NCI-H774 (cell line): ENCODE measurements at places on chromosomes 4 and X.

DNA sequence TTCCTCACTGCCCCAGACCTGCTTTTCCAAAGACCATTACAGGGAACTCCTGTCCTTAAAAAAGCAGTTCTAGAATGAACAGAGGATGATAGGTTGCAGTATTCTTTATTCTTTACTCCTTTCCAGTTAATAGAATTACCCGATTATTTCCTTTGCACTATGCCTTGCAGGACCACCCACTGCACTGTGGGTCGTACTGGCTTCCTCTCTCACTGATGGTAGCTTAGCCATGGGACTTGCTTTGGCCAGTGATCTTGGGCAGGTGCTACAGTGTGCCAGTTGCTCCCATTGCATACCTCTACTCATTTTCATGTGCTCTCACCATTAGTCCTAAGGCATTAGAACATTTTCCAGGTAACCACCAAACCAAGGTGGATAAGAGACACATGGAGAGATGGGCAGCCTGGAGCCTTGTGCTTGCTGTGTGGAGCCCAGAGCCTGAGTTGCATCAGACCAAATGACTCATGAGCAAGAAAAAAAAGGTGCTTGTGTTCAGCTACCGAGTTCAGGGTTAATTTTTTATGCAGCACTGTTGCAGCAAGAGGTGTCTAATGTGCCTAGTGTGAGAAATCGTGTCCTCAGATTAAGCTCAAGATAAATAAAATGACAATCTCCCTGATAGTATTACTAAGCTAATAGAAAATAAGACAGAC lies 7.6 kb upstream of the UNC5C start:
- DNase-seq = no peak

GRCh38 chr4:86218746-86219473 lies 140.9 kb downstream of the MAPK10 start:
- no peak for DNase-seq

- DNase-seq = peak; percentile 6
Measured at GRCh38 chr4:121726642-121727268, 30.0 kb upstream of the ANXA5 start.

- DNase-seq = no peak
Measured at GRCh38 chr4:81792521-81792920, 320.8 kb upstream of the RASGEF1B start.

DNA sequence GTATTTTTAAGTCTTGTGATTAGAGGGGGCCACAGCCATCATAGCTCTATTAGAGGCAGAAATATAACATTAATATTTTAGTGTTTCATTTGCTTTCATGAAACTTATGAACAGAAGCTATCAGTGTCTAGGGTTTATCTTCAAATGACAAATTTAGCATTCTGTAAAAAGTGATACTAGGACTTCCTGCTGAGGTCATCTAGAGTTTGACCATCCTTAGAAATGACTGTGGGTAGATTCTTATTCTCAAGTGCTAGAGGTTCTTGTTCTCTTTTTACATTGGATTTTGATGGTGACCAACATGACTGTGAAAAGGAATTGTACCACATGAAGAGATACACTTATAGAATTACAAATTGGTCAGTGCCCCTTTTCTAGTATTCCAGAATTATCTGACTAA lies 568.6 kb downstream of the RPA4 start:
- no peak for DNase-seq

- DNase-seq = no peak
Measured at GRCh38 chrX:39556056-39556455, 541.7 kb downstream of the BCOR start.

DNA sequence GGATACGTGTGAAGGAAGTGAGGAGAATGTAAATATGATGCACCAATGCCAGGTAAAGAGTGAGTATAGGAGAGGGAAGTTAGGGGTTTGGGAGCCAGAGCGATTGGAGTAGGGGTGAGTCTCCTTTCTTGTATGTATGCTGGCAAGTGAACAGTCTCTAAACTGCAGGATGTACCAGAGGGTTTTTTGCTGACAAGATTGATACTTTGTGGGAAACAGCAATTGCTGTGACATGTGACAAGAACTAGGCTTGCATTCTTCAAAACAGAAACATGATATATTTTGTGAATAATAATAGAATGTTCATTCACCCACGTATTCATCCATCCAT lies 706 bp downstream of the CHIC1 start:
- no peak for DNase-seq

DNA sequence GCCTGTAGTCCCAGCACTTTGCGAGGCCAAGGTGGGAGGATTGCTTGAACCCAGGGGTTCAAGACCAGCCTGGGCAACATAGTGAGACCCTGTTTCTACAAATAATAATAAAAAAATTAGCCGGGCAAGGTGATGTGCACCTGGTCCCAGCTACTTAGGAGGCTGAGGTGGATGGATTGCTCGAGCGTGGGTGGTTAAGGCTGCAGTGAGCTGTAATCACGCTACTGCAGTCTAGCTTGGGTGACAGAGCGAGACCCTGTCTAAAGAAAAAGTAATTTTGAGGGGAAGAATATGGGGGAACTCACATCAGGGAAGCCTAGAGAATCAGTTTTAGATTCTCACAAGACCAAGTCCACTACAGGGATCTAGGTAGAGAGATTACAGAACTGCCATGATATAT lies 28.9 kb upstream of the LCORL start:
- DNase-seq = no peak

- peak; percentile 11 for DNase-seq
Measured at GRCh38 chrX:120559804-120560203, 958 bp downstream of the CUL4B start.

GRCh38 chr4:145820407-145820806 lies 118.2 kb downstream of the ZNF827 start:
- no peak for DNase-seq

GRCh38 chr4:185792384-185793115 lies 19.4 kb downstream of the SORBS2 start:
- no peak for DNase-seq

GRCh38 chrX:134891652-134892051 lies 99.1 kb upstream of the SMIM10 start:
- no peak for DNase-seq

DNA sequence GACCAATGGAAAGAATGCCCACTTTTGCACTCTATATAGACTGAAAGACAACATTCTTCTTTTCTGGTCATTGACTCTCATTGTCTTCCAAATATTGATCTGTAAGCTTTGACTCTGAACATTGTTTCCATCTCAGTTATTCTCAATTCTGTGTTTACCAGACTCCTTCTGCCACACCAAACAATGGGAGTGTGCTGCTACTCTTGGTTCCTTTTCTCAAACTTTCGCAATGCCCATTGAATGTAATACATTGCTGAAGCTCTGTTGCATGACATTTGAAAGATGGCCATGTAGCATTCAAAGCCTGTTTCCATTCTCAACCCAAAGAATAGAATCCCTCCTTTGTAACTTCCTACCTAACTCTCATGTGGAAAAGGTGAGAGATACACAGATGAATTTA lies 136.2 kb downstream of the BTC start:
- no peak for DNase-seq

DNA sequence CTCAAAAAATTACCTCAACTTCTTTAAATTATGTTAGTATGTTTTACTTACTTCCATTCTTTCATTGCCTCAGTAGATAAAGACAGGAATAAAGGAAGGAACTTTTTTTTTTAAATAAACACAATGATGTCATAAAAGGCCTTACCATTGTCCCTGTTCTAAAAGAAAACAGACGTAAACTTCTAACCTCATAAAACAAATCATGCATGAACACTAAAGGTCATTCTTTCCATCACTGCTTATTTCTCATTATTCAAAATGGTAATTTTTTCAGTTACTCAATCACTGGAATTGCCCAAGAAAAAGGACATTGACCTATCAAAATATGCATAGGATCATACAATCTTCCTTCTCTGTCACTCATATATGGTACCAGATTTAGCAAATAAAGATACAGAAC lies 32.2 kb upstream of the ARMCX2 start:
- DNase-seq = no peak

GRCh38 chr4:173669460-173670179 lies 139.6 kb upstream of the HAND2 start:
- DNase-seq = no peak

GRCh38 chr4:165874072-165874790 lies 1.2 kb downstream of the TLL1 start:
- DNase-seq = no peak

- DNase-seq = peak; percentile 50
Measured at GRCh38 chrX:151753313-151754046, 18.9 kb downstream of the CNGA2 start.

GRCh38 chr4:151426513-151426912 lies 17.5 kb downstream of the FHIP1A start:
- DNase-seq = no peak

DNA sequence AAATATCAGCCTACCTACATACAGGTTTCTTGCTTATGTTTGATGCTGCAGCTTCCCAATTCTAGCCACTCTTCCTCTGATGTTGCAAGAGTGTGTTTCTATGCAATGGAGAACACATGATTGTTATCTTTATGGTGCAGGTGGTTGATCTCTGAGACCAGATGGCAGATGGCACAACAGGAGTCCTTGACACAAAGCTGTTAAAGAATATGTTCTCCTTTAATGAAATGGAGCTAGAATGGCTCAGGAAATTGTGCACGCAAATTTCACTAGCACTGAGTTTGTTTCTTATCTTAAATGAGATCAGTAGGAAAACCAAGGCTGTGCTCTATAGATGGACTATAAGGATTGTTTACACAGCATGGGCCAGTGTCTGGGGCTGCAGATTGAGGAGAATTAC lies 29.9 kb upstream of the TTC29 start:
- DNase-seq = no peak

- DNase-seq = no peak
Measured at GRCh38 chr4:152485726-152486276, 50.1 kb downstream of the FBXW7 start.

DNA sequence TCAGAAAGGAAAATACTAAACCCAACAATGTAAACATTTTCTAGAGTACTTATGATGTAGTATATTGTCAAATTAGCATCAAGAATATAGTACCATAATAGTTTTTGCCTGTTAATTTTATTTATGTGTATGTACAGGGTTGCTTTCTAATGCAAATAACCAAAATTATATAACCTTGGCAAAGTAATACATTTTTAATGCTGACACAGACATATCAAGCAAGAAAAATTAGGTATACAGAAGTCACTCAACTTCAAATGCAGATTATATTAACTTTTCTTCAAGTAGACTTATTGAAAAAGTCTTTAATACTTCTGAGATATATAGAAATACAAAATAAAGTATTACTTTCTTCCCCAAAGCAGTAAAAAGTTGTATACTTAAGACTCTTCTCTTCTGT lies 44.3 kb downstream of the MAPK10 start:
- DNase-seq = no peak

DNA sequence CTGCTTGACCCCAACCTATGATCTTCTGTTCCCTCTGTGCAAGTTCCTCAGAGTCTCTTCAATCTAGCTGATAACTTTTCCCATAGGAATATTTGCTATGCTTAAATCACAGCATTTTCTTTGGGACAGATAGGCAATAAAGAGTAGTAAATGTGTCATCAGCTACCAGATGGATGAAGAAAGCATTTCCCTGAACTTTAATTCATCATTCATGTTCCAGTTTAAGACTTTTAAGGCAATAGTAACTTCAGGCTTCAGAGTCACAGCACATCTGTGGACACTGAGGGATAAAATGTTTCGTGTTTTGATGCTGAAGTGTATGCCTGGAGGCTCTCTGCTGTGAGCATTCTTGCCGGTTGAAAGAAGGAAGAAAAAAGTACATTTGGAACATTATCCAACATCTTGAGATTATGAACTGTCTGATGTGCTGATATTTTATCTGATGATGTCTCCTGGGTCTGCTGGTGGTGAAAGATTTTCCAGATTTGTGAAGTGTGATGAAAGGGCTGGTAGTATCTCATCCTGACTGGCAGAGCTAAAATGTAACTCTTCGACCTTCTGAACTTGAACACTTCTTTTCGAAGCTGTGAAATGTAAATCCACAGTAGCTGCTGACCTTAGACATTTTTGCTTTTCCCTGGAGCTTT lies 133.7 kb downstream of the DCLK2 start:
- no peak for DNase-seq

GRCh38 chr4:80253510-80253909 lies 13.0 kb upstream of the FGF5 start:
- no peak for DNase-seq

GRCh38 chr4:10074767-10075105 lies 41.9 kb downstream of the WDR1 start:
- no peak for DNase-seq

GRCh38 chr4:113979905-113980615 lies 613 bp upstream of the ARSJ start:
- DNase-seq = no peak

DNA sequence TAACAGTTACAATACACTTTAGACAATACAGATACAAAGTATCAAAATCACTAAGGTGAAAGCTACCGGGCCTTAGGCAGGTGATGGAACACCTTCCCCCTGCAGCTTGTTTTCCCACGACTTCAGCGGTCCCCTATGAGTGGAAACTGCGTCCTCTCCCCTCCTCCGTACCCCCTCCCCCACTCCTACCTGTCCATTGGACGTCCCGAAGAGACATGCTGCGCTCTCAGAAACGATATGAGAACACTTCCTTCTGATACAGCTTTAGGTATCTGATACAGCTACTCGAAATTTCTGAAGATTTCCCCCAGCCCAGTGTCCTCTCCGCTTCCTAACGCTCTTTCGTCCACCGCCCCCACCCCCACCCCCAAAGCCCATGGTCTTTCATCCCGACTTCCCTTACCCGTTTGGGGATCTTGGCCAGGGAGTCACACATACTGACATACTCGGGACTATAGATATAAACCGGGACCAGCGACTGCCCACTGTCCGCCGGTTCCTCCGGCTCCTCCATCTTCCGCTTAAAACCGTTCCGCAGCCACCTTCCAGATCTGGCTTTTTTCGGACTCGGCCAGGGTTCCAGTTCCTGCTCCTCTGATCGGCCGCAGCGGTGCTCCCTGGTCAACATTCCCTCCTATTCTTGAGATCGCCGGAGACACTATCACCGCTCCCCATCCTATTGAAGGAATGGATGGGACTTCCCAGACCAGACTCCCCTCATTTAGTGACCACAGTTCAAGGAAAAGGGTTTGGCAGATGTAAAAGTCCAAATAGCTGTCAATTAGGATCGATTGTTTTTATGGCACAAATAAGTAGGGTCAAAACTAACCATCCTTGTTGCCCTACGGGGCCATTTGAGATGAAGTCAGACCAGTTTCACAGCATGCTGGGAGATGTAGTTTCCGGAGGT lies at the start of gene HDAC8:
Gene HDAC8, minus strand, starts transcription at position 596 of the 910 bp plus-strand sequence. Its CDS starts 82 bp downstream, at position 514.
- DNase-seq = peak; percentile 41

- peak; percentile 61 for DNase-seq
Measured at GRCh38 chr4:24659241-24659961, 75.0 kb upstream of the DHX15 start.

GRCh38 chr4:119873132-119873531 lies 193.5 kb downstream of the MAD2L1 start:
- DNase-seq = no peak

- no peak for DNase-seq
Measured at GRCh38 chrX:139126493-139126892, 404.0 kb upstream of the F9 start.
